ENCODE measurements at places on chromosomes 7 and 10.

DNA sequence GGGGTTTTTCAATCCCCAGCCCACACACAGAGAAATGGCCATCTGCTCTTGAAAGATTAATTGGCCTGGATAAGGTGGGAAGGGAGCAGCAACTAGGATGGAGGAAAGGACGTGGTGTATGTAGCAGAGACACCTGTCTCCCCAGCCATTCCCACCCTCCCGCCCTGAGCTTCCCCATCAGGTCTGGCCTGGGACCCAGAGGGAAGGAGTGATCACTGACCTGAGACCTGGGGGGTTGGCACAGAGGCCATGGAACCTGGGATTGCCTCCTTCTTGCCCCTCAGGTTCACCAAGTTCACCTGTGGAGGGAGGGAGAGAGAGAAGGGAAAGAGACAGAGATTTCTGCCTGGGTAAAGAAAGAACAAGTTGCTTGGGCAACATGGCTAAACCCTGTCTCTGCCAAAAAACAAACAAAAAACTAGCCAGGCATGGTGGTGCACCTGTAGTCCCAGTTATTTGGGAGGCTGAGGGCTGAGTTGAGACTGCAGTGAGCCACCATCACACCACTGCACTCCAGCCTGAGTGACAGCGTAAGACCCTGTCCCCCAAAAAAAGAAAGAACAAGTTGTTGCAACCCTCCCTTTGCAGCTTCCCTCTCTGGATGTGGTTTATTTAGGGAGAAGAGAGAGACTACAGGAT, 11.3 kb upstream of the TRPV6 start:
- DNase-seq = no peak

GRCh38 chr7:157715938-157716280, 379.1 kb downstream of the DNAJB6 start:
- DNase-seq = no peak

DNA sequence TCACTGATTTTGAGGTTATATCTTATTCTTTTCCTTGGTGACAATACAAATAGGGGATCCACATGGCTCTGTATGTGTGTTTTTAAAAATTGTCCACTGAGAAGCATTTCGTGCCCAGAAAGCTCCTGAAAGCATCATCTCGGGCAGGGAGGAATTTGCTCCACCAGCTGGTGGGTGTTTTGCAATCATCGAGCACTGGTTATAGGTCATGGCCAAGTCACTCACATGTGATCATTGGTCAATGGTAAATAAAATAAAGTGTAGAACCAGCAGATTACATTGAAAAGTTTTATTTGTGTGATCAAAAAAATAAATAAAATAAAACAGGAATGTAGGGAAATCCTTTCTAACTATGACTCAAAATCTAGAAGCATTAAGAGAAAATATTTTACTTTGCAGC, 23.0 kb upstream of the SNX13 start:
- DNase-seq = no peak

GRCh38 chr7:130386876-130387275, 6.6 kb downstream of the CPA1 start:
- DNase-seq = no peak

- peak; percentile 48 for DNase-seq
These were observed 63.7 kb downstream of the ZNRF2 start for GRCh38 chr7:30348083-30348560.

GRCh38 chr7:21251151-21251800, 176.6 kb upstream of the SP4 start:
- DNase-seq = no peak

DNA sequence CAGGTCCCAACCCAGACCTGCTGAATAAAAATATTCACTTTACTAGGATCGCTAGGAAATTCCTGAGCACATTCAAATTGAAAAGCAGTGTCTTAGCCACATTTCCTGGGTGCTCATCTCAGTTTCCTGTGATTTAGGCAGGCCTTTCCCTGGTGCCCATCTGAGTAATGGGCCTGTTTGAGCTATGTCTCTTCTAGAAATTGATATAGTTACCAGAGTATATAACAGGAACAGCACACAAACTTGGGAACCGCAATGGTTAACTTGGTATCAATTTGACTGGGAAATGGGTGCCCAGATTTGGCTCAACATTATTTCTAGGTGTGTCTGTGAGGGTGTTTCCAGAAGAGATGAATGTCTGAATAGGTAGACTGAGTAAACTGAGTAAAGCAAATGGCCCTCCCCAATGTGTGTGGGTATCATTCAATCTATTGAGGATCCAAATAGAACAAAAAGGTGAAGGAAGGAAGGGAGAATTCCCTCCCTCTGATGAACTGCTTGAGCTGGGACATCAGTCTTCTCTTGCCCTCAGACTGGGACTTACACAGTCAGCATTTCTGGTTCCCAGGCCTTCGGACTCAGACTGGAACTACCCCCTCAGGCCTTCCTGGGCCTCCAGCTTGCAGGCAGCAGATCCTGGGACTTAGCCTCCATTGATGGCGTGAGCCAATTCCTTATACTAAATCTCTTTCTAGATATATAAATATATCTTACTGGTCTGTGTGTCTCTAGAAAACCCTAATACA, 99.1 kb downstream of the CCDC71L start:
- DNase-seq = no peak

GRCh38 chr7:114645451-114645850, 230.8 kb downstream of the FOXP2 start:
- DNase-seq = no peak

DNA sequence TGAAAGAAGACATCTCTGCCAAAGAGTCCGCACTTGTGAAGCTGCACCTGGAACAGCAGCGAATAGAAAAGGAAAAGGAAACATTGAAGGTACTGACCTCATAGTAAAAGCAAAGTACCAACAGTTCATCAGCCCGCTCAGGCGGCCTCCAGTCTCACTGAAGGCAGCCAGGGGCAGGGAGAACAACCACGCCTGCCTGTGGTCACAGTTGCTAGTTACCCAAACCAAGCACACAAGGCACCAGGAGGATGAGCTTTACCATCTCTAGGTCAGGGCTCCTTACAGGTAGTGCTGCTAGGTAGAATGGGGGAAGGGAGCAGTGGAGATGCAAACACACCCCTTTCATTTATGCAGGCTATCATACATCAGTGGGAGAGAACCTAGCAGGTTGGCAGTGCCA, 39.8 kb downstream of the CFAP58 start:
- DNase-seq = no peak

- no peak for DNase-seq
These were observed 11.9 kb upstream of the LMOD2 start for GRCh38 chr7:123643495-123644441.

DNA sequence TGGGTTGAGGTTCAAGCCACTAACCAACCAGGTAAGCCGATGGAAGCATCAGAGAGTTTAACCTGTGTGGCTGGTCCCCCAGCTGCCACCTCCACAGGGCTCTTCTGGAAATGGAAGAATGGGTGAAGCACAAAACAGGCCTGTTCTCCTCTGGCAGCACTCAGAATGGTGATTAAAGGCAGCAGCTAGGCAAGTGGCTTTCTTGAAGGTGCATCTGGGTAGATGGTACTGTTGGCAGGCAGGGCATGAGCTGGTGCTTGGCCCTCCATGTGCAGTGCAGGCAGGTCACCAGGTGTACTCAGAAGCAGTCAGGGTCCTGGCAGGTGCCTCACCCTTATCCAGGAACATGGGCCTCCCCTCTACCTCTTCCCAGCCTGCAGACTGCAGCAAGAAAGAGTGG, 11.5 kb downstream of the AKR1E2 start:
- no peak for DNase-seq

DNA sequence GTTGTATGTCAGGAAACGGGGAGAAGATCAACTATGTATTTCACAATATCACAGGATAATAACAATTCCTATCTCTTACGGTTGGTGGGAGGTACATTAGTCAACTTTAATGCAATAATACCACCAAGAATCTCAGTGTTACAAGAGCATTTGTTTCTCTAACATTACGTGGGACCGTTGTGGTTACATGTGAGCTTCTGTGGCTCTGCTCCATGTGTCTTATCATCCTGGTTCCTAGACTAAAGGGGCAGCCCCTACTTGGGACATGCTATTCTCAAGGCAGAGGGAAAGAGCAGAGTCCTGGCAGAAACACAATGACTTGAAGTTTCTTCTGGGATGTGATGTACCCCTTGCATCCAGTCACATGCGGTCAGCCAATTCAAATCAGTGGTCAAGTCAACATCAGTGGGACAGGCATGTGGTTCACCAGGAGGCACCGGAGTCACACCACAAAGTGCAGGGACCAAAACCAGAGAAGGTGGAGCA, 2.5 kb upstream of the ZNF22 start:
- no peak for DNase-seq

GRCh38 chr10:65419629-65420028, 1506.2 kb upstream of the LRRTM3 start:
- DNase-seq = no peak

GRCh38 chr7:23494009-23494408, 23.7 kb upstream of the IGF2BP3 start:
- no peak for DNase-seq

- peak; percentile 47 for DNase-seq
These were observed 259.6 kb upstream of the PPP2R2D start for GRCh38 chr10:131641231-131641630.

DNA sequence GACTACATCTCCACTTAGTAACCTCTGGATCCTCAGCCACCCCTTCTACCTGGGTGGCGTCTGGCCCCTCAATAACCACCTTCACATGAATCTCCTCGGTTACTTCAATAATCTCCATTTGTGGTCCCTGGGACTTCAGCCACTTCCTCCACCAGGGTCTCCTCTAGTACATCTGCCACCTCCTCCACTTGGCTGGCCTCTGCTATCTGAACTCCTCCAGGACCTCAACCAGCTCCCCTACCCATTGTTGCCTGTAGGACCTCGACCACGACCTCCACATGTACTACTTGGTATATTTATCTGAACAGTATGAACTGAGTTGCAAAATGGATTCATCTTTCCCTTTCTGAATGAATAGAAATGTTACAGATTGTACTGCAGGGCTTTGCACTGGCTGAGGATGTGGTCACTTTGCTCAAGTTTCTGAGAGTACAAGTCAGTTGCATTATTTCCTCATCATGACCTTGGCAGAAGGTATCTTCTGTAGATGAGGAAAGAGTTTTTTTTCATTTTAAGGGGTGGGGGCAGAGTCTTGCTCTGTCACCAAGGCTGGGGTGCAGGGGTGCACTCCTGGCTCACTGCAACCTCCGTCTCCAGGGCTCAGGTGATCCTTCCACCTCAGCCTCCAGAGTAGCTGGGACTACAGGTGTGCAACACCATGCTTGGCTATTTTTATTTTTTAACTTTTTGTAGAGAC, 36.0 kb downstream of the MAT1A start:
- no peak for DNase-seq

GRCh38 chr10:89164080-89164479, 43.0 kb downstream of the CH25H start:
- no peak for DNase-seq

DNA sequence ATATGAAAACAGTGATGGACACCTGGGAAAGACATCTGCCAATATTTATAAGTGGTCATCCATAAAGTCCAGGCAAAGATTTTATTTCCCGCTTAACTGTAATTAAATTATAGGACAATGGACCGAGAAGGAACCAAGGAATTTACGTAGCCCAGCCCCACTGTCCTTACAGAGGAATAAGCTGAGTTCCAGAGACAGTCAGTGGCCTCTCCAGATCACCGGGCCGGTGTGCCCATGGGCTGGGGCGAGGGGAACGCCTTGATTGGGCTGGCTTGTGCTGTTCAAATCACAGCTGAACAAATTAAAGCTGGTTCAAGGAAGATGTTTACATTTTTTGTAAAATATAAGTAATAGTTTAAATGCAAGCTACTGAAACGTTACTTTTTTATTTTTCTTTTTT, 40.7 kb downstream of the PFKP start:
- DNase-seq = no peak

DNA sequence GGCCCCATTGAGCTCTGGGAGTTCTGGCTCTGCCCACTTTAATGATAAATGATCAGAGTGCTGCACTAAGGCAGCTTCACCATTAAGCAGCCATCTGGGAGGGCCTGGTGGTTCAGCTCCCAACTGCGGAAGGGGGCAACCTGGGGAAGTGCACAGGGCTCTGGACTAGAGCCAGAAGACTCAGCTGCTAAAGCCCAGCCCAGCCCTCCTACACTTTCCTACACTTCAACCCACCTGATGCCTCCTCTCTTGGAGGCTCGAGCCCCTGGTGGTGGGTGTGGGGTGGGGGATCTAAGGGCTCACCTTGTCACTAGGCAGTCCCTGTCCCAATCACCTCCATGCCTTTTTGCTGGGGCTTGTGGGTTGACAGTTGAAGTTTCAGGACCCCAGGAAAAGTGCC, 60.6 kb upstream of the ANTXRL start:
- no peak for DNase-seq

DNA sequence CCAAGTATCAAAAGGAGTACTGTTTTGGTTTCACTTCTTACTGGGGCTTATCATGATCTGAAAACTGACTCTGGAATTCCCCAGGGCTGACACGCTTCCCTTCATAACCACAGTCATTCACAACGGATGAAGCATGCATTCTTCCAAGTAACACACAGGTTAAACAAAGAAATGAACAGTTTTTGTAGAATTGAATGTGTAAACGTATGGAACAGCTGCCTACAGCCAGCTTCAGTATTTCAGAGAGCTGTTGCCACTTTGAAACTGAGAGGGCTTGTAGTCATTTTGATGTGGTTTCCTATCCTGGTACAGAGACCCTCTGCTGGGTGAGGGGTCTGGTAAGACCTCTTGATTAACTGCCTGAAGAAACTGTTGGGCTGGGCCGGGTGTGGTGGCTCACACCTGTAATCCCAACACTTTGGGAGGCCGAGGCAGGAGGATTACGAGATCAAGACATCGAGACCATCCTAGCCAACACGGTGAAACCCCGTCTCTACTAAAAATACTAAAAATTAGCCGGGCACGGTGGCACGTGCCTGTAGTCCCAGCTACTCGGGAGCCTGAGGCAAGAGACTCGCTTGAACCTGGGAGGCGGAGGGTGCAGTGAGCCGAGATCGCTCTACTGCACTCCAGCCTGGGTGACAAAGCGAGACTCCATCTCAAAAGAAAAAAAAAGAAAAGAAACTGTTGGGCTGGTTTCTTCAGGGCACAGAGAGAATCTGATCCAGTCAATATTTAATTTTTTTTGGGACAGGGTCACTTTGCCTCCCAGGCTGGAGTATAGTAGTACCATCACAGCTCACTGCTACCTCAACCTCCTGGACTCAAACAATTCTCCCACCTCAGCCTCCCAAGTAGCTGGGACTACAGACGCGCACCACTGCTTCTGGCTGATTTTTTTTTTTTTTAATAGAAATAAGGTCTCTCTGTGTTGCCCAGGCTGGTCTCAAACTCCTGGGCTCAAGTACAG, 4.7 kb downstream of the NFE2L3 start:
- DNase-seq = peak; percentile 63

DNA sequence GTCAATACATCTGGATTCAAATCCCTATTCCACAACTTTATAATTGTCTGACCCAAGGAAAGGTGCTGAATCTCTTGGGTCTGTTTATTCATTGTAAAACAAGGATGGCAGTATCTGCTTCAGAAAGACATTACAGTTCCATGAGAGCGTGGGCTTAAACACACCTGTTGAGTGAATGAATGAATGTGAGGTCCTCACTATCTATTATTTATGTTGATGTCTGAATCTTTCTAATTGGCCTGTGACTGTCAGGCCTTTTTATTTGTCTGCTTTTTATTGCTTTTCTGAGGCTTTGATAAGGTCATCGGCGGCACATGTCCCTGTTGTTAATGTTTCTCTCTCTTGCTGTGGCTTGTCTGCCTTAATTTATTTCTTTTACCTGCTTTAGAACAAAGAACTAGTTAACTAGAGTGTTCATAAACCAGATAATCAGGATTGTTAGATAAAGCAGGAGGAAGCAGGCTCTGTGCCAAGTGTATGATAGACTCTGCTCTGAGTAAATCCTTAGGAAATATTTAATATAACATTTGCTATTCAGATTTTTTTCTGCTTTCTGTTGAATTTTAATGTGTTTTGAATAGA, 42.3 kb upstream of the CYCS start:
- no peak for DNase-seq

GRCh38 chr10:132376394-132376851, 20.6 kb upstream of the PWWP2B start:
- DNase-seq = no peak
